HCEC 1CT (cell line): ENCODE measurements at places on chromosomes 1 and 21.

GRCh38 chr21:38985568-38986378 lies 180.0 kb downstream of the ETS2 start:
- peak; percentile 94 for DNase-seq

- DNase-seq: no peak
Observed at GRCh38 chr1:67299296-67299695, 8.4 kb upstream of the IL12RB2 start.

DNA sequence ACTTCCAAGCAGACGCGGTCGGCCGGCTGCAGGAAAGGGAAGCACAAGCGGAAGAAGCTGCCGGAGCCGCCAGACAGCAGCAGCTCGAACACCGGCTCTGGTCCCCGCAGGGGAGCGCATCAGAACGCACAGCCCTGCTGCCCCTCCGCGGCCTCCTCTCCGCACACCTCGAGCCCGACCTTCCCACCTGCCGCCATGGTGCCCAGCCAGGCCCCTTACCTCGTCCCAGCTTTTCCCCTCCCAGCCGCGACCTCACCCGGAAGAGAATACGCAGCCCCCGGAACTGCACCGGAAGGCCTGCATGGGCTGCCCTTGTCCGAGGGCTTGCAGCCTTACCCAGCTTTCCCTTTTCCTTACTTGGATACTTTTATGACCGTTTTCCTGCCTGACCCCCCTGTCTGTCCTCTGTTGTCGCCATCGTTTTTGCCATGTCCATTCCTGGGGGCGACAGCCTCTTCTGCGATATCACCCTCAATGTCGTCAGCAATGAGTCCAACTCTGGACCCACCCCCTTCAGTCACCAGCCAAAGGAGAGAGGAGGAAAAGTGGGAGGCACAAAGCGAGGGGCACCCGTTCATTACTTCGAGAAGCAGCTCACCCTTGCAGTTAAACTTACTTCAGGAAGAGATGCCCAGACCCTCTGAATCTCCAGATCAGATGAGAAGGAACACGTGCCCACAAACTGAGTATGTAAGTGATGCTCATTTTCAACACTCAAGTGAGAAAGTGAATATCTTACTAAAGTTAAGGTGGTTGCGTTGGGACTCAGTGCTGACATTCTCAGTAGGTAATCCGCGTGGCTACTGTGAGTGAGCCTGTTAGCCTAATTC lies 25.5 kb downstream of the UTS2 start:
- DNase-seq: peak; percentile 42

DNA sequence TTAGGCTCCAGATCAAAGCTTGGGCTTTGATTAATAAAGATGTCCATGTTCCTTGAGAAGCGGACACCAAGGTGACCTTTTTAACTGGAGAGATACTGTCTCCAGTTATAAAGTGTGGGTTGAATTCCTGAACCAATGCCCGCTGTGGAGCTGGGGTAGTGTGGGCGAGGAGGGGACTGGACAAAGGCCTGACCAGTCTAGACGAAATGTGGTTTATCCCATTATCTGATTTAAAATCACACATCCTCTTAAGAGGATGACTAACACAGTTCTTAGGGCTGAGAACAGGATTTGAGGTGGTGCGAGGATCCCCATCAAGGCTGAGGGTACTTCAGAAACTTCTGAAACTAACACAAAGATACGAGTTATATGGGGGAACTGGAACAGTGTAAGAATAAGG lies 84.5 kb upstream of the GCLM start:
- no peak for DNase-seq

DNA sequence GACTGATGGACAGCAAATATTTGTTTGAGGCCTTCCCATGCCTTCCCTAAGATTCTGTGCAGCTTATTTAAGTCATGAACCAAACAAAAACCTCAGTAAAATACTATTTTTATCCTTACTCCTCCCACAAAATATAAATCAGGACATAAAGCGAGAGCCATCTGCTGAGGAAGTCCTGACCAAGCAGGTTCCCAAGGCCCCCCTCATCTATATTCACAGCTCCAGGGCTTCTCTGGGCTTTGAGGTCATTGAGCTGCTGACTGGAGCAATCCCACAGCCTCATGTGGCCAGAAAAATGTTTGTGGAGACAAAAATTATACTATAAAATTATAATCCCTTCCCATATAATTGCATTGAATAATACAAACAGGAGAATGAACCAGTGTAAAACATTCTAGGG lies 846.2 kb downstream of the ADGRL2 start:
- DNase-seq: no peak

DNA sequence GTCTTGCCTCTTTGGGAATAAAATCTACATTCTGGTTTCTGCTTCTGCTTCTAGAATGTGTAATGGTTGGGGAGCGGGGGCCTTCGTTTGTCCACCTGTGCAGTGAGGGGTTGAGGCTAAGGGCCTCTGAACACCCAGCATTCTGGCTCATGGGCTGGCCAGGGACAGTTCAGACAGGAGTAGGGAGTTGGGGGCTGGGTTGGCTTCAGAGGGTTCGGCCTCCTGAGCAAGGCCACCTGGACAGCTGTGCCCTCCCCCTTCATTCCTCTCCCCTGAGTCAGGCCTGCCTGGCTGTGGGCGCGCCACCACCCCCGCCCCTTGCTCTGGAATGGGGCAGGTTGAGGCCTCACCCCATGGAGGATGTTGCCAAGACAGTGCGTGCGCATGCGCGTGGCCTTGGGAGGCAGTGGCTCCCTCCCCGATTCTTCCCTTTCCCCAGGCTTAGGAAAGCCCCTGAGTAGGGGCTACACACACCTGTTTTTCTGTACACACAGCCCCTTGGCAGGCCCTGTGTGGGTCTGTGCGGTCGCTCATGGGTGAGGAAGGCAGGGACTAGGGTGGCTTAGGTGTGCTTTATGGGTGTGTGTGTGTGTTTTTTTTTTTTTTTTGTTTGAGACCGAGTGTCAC lies 57.0 kb downstream of the YARS1 start:
- DNase-seq: no peak

DNA sequence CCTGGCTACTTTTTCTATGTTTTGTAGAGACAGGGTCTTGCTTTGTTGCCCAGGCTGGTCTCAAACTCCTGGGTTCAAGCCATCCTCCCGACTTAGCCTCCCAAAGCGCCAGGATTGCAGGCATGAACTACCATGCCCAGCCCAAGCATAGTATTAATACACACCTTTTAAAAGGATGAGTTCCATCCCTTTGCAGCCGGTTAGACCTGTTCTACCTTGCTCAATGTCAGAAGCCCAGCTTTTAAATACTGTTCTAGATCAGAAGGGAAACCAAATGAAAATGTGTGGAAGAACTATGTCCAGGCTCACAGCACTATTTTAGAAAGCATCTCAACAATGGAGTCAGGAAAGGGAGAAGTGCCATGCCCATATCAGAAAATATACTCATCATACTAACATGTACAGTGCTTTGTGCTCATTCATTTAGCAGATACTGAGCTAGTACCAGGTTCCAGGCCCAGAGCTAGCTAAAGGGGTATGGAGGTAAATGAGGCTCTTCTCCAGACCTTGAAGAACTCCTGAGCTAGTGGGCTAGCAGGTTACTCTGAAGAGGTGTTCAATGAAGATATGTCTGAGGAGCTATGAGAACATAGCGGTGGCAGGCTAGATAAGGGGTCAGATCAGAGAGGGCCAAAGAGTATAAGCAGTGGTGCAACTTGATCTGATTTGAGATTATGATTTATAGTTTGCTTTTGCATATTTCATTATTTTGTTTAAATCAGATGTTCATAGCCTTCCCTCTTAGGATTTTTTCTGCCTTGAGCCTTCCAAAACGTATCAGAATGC lies 78.2 kb downstream of the RNF220 start:
- no peak for DNase-seq

GRCh38 chr1:160416369-160416768 lies 16.0 kb downstream of the VANGL2 start:
- DNase-seq: peak; percentile 23

GRCh38 chr1:112196731-112197130 lies 199.3 kb upstream of the CTTNBP2NL start:
- no peak for DNase-seq

GRCh38 chr1:19475296-19475695 lies 10.0 kb downstream of the CAPZB start:
- no peak for DNase-seq

GRCh38 chr1:88141499-88142074 lies 542.5 kb upstream of the PKN2 start:
- DNase-seq: no peak

- DNase-seq: no peak
Observed at GRCh38 chr1:202585590-202585933, 124.7 kb downstream of the SYT2 start.

DNA sequence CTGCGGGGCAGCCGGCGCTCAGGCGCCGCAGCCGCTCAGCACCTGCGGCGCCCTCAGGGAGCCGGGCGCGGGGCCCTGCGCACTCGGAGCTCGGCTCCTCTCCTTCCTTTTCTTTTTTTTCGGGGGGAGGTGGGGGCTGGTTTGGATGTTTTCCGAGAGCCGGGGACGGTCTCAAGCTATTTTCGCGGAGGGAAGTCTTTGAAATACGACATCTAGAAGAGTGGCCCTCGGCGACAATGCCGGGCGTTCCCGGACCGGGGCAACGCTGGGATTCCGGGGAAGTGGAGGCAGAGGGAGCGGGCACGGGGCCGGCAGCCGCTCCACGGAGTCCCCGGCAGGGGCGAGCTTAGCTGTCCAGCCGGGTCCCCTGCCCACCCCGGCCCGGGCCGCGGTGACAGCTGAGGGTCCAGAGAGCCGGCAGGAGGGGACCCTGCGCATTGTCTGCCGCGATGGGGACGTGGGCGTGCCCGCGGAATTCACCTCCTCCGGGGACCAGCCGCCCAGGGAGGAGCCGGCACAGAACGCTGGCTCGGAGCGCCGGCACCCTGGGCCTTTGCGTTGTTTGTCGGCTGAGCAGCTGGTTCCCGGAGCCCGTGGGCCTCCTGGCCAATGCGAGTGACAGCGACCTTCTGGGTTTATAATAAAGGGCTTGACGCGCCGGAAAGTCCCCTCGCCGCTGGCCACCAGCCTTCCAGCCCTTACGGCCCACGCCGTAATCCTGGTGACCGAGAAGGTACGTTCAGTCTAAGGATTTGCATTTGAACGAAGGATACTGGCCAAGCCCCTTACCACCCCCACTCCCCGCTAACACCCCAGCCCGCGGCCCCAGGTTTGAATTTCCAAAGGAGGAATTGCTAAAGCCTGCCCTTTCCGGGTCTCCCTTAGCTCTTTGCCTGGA lies 582 bp downstream of the SLC37A1 start:
- DNase-seq: no peak

DNA sequence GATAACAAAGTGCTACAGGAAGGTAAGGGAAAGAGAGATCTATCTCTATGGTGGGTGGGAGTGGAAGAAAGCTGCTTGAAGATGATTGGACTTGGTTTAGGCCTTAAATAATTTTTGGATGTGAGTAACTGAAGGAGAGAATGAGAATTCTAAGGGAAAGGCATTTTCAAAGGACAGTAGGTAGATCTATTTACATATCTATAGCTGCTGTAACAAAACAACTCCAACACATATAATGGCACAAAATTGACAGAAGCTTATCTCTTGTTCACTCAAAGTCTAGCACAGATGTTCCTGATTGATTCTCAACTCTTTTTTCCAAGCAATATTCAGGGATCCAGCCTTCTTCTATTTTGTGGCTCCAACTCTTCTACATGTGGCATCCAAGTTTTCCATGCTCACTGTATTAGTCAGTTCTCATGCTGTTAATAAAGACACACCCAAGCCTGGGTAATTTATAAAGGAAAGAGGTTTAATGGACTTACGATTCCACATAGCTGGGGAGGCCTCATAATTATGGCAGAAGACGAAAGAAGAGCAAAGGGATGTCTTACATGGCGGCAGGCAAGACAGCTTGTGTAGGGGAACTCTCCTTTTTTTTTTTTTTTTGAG lies 3.1 kb upstream of the DDAH1 start:
- DNase-seq: no peak

DNA sequence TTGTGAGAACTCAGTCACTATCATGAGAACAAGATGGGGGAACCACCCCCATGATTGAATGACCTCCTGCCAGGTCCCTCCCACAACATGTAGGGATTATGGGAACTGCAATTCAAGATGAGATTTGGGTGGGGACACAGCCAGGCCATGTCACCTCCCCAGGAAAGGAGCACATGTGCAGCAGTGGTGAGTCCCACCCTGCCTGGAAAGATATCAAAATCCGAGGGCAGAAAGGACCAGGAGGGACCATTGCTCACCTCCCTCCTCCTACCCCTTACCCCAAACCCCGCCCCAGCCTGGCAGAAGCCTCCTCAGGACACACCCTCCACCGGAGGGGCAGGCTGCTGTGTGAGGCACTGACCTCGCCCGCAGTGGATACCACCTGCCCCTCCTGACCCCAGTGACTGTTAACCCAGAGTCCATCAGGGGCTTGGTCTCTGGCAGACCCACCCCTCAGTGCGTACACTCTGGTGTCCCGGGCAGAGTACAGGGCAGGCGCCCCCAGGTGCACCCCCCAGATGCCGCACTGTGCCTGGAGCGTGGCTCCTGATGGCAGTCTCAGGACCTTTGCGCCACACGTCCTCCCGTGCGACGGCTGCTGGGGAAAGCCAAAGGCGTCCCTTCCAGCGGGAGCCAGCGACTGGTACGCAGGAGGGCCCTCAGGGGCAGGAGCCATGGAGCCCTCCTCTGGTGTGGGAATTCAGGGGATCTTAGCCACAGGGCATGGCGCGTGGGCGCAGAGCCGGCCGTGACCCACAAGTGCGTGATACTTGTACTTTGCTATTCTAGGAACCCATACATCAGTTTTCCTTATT lies 20.9 kb downstream of the PDXK start:
- DNase-seq: no peak

DNA sequence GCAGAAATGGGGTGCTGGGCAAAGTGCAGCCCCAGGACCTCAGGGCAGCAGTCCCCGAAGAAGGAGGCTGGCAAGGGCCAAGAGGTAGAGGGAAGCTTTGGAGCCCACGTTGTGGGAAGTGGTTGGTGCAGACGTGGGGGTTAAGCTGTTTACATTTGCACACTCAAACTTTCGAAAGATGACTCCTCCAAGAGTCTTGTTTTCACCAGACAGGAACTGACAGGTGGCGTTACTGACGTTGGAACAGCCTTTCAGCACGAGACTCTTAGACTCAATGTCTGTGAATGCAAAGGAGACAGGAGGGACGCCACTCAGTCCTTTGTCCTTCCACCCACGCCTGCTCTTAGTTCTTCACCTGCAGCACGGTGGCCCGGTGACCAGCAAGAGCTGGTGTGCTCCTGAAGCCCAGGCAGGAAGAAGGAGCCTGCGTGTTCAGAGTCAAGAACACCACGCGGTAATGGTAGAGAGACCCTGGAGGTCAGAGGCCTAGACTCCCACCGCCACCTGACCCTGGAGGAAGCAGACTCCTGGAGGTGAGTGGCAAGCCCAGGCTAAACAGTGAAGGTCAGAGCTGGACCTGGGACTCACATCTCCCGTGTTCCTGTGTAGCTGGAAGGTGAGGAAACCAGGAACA lies 15.9 kb downstream of the LYPD8 start:
- no peak for DNase-seq

DNA sequence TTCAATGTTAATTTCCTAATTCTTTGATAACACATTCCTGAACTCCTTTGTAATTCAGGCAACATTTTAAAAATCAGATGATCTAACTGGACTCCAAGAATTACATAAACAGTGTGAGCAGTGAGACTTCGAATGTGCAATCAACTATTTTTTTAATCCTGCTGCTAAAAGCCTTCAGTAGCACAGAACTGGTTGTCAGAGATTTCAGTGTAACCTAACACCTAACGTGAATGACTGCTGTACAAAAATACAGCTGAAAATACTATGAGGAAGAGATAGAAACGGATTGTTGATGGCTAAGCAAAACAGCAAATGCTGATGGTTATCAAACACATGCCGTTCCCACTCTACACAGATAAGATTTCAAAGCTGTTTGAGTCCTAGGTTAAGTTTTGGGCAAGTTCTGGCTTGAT lies 46.1 kb downstream of the APP start:
- DNase-seq: peak; percentile 33
